Activated CD4-positive, alpha-beta T cell treated with anti-CD3 and anti-CD28 coated beads, Interleukin-10, Interleukin-2, amounts not matched to agents 100 ng/mL and 50 ng/mL, durations not matched to agents 16 hours and 8 hours (primary cell): ENCODE measurements at places on chromosomes 2 and 18.

- no peak for DNase-seq
Observed at GRCh38 chr2:38613126-38613848, 10.6 kb upstream of the HNRNPLL start.

DNA sequence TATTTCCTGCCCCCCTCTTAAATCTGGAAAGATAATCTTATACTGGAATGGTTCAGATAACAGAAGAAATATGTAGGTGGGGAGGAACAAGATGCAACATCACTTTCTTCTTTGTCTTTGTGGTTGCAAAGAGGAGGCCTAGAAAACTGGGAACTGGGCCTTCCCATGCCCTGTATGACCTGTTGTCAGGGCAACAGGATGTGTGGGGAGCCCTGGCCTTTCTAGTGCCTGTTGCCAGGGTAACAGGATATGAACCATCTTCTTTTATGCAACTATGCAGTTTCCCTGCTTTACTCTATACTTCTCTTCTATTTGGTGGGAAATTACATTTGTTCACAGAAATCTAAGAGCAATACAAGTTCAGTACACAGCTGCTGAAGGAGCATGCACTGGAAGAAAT, 79.8 kb upstream of the PDE1A start:
- DNase-seq: no peak

DNA sequence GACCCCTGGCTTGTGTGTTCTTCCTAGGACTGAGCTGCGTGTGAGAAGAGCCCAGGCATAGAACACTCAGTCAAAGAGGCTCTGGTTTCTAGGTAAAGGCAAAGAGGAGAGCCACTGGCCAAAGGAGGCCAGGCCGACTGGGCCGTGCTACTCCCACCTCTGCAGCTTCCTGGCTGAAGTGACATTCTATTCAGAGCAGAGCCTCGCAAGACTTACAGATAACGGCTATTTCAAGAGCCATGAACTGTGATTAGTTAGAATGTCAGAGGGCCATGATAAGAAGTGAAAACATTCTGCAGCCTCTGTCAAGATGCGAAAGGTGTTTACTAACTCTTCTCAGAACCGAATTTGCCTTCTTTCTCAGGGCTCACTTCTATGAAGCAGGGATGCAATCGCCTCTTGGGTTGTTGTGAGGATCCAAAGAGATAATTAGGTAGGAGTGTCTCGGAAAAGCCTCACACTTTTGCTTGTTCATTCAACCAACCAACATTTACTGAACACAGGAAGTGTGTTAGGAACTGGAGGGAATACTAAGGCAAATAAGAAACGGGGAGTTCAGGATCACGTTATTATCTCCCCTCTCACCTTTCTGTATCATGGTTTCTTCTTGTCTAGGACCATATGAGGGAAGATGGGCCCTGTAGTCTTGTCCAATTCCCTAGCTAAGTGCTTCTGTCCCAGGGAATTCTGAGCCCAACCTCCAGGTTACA, 3.4 kb upstream of the DNAJC5G start:
- DNase-seq: no peak

DNA sequence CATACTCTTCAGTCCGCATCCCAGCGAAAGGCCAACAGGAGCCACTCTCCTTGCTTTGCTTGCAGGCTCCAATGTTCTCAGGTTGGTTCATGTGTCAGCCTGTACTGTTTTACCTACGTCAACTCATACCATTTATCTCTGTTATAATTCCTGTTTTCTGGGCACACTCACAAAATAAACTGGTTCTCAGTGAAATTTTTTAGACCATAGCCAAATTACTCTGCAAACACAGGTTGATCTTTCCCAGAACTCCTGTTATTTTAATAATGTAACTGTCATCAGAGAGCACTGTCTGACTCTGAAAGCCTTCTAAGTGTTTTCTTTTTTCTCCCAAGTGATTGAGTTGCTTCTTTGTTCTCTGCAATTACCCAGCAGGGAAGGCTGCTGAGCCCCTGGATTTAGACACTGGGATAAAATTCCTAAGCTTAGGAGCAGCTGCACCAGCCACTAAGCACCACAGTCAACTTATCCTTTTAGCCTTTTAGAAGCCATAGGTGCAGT, 111.6 kb upstream of the PIEZO2 start:
- DNase-seq: no peak

DNA sequence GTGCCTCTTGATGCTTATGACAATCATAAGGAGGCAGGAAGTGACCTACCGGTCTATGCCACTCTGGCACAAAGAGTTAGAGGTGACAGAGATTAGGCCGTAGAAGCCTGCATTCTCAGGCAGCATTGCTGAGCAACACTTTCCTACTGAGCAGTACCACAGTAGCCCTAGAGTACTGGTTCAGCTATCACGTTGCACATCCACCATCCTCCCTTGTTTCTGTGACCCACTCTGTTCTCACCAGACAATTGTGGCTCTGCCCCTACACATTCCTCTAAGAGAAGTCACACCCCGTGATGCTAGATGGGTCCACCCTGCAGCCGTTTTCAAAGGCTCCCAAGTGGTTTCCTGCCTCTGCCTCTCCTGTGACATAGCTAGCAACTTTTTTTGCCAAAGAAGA, 22.6 kb upstream of the SUCLG1 start:
- no peak for DNase-seq

DNA sequence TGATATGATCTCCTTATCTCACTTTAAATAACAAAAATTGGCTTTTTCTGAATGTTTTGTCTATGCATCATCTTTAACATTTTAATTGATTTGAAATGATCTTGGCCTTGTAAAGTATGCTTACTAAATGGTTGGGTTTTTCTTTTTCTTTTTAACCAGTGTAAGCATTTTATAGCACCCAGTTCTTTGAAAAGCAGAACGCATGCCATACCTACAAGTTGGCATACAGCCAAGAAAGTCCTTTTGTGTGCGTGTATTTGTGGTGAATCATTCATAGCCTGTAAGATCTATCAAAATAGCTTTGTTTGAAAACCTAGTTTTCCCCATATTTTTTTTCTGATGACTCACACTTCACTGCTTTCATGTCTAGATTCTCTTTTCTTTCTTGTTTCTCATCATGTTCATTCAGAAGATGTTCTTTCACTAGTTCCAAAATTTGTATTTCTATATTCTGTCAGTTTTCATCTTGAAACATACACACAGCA, 4.1 kb upstream of the VRK2 start:
- peak; percentile 62 for DNase-seq

DNA sequence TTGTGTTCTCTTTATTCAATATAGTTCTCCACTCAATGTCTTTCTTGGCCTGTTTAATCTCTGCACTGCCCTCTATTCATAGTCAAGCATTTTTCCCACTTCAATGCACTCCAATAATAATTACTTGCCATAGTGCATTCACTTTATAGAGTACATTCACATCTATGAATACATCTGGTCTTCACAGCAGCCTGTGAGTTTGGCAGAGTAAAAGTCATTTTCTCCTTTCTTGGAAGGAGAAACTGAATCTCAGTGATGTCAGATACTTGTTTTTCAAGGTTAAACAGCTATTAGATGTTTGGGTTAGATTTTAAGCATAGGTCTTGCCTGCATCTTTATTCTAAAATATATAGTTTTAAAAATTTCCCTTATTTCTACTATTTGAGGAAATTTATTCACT, 373.2 kb downstream of the TRIB2 start:
- no peak for DNase-seq

- DNase-seq: no peak
Observed at GRCh38 chr2:67159929-67160328, 237.2 kb upstream of the ETAA1 start.

GRCh38 chr2:121664086-121664485, 14.8 kb upstream of the CLASP1 start:
- DNase-seq: no peak

DNA sequence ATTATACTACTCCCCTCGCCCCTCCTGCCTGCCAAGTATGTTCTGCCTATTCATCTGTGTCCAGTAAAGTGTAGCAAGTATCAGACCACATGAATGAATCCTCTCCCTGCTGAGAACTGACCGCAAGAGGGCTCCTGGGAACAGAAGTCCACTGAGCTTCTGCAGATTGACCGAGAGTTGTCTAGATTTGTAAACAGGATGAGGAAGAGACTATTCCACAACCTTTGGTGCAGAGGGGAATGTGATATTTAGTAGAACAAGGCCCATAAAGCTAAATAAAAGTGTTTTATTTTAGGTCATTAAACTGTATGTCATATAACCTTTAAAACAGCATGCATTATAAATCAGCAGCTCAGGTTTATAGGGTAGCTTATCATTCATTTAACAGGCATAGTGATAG, 377.0 kb downstream of the DCC start:
- DNase-seq: no peak

- DNase-seq: no peak
Observed at GRCh38 chr2:179511105-179511789, 246.6 kb upstream of the SESTD1 start.

- DNase-seq: no peak
Observed at GRCh38 chr2:52097071-52097470, 1065.1 kb upstream of the NRXN1 start.

- no peak for DNase-seq
Observed at GRCh38 chr2:223418131-223418530, 184.0 kb downstream of the SCG2 start.

DNA sequence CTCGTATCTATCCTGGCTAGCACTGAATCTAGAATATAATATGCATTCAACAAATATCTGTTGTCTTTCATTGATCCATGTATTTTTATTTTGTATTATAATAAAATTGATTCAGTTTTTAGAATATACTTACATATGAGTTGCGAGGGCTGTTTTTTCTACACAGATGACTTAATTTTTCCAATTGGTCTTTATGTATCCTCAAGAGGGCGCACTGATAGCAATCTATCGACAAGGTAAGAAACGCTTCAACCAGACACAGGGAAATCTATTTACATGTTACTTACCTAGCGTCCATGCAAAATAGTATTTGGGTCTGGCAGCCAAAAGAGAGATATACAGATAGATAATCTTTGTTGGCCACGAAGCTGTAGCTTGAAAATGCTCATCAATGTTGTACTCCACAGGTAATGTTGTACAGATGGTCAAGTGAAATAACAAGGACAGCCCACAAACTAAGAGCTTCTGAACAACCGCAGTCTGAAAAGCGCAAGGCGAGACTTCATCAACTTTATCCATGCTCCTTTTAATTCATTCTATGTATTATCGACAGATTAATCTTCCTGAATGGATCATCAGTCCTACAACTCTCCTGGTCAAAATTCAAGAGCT, 35.5 kb upstream of the KIDINS220 start:
- peak; percentile 41 for DNase-seq

GRCh38 chr2:2707206-2707991, 376.3 kb upstream of the MYT1L start:
- DNase-seq: no peak

DNA sequence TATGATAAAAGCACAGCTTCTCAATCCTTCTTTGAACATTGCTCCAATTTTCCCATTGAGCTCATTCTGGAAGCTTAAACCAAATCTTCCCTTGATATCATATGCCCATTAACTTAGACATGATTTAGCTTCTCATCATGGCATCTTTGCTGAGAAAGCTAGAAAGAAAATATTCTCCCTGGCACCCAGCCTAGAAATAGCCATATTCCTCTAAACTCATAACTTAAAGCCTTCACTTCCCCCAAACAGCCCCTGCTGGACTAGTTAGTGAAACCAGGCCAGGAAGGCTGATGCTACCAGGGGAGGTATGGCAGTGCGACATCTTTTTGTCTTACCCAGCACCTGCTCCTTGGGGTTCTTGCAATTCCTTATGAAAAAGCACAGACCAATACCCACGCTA, 4.3 kb downstream of the AAK1 start:
- no peak for DNase-seq

DNA sequence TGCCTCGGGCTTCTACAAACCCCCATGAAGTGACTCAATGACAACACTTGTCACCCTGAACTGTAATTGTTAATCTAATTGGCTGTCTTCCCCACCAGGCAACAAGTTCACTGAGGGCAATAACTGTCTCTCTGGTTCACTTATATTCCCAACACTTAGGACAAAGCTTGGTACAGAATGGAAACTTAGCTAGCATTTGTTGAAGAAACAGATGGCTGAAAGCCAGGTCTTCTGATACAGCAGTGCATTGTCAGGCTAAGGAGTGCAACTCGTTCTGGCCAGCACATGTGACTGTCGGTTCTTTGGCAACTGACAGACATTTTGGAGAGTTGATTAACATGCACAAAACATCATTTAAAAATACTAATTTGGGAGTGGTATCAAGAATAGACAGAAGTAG, 14.6 kb upstream of the DNAJC27 start:
- DNase-seq: no peak

DNA sequence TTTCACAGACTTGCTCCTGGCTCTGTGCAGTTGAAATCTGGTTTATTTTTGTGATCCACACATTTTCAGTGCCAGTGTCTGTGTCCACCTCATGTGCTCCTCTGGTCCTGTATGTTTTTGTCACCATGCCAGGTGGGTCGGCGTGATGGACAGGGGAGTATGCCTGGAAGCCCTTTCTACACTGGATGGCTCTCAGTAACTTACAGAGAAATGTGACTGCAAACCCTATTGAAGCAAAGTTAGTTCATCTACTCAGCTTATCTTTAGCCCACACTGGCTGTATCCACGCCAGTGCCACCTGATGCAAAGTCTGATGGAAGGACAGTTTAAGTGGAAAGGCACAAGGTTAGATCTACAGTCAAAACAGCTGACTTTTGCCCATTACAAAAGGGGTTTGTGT, 4.3 kb downstream of the IMPA2 start:
- no peak for DNase-seq

DNA sequence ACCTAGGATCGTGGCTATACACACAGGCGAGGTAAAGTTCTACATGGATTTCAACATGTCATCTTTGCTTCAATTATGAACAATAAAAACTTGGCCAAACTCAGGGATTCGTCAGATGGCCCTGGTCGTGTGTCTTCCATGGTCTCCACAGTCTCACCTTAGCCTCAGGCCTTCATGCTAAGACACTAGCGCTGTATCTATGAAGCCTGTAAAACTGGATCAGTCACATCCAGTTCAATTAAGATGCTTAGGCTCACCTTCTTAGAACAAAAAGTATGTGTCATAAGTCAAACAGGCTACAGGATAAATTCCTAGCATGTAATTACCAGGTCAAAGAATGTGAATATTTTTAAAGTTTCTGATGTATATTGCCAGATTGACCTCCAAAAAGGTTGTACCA, 113.7 kb upstream of the NRP2 start:
- DNase-seq: no peak

- DNase-seq: no peak
Observed at GRCh38 chr2:98880266-98881152, 55.5 kb downstream of the CRACDL start.

DNA sequence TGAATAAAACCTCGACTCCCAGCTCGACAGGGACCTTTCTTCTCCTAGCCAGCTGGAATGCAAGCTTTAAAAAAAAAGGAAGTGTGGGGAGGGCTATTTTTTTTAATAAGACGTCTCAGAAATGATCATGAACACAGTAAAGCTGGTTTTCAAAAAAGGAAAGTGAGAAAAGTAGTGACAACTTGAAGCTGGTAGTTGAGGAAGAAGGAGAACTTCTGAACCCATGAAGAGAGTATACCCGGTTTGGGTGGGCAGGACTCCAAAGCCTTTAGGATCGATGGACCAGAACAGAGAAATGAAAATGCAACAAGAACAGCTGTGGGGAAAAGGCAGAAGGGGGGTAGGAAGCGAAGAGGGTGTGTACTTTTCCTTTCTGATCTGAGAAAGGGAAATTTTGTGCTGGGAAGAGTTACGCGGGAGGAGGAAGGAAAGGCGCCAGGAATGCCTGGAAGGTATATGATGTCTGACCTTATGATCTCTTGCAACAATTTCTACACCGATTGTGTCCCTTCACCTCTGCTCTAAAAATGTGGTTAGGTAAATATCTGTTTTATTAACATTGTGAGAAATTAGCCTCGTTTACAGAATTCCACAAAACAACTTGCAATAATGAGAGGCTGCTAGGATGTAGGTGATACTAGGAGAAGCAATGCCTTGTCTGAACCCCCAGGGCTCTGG, 22.6 kb upstream of the CYP1B1 start:
- no peak for DNase-seq

- no peak for DNase-seq
Observed at GRCh38 chr2:118584877-118585276, 262.6 kb downstream of the EN1 start.
